ENCODE measurements at places on chromosomes 1 and 21. TPM values are rescaled to one million over a fixed set of nuclear protein-coding genes. Genes with fewer than 3 reads are reported as not detected.

LCA5L gene
- total RNA-seq: 1.8 TPM

SAMSN1 gene
- total RNA-seq: not detected

ADAMTS4 gene
- 0.24 TPM for total RNA-seq

CNST gene
- total RNA-seq: 28.3 TPM

DNA sequence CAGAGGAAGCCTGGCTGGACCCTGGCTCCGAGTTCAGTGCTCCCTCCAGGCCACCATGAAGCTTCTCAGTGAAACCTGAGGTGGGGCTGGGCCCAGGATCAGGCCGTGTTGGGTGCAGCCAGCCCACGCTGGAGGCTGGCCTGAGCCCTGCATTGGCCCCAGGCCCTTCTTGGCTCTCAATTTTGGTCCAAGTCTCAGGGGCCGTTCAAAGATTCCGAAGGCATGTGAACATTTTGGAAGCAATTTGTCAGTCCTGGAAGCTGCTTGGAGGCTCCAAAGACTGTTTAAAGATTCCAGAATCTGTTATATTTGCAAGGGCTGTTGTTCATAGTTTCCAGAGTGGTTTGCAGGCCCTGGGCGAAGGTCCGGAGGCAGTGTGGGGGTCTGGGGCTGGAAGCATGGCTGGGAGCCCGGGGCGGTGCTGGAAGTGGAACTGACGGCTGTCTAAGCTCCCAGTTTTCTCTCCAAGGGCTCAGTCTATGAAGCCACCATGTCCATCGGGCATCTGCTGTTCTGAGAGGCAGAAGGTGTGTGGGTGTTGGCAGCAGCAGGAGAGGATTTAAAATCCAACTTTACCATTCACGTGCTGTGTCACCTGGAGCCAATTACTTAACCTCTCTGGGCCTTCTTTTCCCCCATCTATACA is 104.9 kb downstream of the EPHB2 start:
- DNase-seq: no peak

DNA sequence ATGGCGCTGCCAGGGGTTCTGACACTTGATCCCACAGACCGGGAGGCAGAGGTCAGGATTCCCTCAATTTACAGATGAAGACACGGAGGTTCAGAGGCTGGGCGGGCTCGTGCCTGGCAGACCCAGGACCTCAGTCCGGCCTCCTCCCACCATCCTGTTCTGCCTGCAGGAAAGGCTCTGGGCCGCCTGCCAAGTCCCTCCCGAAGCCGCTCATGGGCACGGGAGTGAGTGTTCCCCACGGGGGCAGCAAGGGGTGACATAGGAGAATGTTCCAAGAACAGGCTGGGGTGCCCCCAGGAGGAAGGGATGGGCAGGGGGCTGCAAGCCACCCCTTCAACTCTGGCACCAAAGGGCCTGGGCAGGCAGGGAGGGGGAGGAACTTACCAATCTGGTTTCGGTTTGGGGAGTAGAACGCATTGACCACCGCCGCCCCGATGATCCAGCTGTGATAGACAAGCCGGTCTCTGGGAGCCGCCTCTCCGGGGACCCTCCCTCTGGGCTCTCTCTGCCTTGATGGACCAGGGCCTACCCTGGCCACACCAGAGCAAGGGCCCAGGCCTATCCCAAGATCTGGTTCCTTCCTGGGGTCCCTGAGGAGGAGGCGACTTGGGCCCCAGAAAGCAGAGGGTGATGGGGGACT is 7.5 kb downstream of the PRXL2B start:
- no peak for DNase-seq

- DNase-seq: no peak
These were observed 26.2 kb upstream of the NGF start for GRCh38 chr1:115364046-115364779.

DNA sequence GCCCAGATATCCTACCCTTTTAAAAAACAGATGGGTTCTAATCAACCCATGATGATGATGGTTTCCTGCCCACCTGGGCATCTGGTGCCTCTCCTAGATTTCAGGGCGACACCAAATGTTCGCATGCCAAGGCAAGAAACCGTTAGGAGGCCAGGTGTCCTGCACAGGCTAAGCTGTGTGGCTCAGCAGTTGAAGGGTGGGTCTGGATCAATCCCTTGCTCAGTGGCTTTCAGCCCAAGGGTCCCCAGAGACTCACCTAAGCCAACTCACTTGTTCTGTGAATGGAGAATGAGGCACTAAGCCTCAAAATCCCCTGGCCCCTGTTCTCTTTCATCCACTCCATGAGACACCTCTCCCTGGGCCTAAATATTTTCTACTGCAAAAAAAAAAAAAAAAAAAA is 169.1 kb upstream of the EDN2 start:
- DNase-seq: no peak

DNA sequence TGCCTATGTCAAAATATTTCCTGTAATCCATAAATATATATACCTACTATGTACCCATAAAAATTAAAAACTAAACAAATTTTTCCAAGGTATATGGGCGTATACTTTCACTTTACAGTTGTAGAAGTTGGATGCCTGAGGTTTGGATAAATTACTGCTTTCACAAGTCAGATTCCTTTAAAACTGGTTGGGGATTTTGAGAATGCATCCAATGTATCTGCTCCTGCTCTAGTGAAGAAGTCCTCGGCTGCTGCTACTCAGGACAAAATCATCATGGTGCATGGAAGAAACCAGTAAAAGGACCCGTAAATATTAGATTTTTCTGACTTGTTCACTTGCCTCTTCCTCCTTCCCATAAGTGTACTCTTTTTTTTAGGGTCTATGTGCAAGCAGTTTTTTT is 841.1 kb downstream of the USP25 start:
- no peak for DNase-seq

GRCh38 chr1:234956821-234957329 is 171.8 kb downstream of the TOMM20 start:
- DNase-seq: no peak

DNA sequence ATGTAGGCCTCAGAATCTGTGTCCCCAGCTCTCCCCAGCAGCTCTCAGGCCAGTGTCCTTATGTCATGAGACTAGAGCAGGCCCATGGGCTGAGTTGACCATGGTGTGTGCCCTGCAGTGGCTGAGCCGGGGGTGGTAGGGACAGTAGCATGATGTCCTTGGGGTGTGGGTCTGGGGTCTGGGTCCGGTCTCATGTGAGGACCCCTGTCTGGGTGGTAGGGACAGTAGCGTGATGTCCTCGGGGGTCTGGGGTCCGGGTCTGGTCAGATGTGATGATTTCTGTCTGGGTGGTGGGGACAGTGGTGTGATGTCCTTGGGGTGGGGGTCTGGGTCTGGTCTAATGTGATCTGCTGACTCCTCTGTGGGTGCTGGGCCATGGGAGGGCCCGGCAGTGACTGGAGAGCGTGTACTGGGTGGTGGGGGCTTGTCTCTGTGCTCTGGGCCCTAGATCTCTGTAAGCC is 64.5 kb downstream of the OBSCN start:
- no peak for DNase-seq

DNA sequence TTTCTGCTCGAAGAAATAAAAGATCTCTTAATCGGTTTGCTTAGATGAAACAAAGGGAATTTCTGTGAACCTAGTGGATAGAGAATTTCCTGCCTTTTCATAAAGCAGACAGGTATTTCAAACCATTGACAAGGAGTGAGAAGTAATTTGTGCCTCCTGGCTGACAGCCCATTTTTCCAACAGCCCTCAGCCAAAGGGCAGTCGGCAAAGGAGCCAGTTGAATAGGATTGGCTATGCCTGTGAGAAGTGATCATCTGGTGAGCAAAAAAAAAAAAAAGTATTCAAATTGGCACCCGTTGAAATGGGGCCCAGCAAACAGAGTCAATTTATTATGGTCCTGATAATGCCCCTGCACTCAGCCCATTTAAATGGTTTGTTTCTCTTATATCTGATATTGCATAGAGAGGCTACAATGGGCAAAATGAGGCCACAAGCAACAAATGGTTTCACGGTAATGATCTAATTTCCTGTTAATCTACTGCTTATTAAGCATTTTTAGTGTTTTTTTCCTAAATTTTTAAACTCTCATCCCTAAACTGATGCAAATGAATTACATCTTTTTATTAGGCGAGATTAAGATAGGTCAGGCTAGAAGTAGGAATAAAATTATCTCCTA is 477.5 kb downstream of the NUF2 start:
- DNase-seq: no peak

GRCh38 chr1:9101510-9102146 is 27.3 kb downstream of the GPR157 start:
- DNase-seq: no peak

All from progenitor cell of endocrine pancreas (in vitro differentiated cells).